ENCODE measurements at places on chromosomes 3 and 15.

DNA sequence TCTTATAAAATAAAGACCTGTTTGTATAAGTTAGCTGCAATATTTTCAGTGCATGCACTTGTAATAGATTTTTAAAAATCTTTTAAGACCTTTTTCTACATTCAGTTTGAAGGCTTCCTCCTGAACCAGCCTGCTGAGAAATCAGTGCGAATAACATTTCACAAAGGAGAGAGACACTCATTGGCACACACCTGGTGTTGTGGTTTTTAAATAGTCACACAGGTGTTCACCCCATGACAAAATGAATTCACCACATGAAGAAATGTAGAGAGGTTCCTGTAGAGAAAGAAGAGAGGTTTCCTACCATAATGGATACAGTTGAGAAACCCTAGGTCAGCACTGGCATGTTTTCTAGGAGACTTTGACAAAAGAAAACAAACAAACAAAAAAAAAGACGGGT, 237.3 kb downstream of the CNTN6 start:
- DNase-seq, result no peak

DNA sequence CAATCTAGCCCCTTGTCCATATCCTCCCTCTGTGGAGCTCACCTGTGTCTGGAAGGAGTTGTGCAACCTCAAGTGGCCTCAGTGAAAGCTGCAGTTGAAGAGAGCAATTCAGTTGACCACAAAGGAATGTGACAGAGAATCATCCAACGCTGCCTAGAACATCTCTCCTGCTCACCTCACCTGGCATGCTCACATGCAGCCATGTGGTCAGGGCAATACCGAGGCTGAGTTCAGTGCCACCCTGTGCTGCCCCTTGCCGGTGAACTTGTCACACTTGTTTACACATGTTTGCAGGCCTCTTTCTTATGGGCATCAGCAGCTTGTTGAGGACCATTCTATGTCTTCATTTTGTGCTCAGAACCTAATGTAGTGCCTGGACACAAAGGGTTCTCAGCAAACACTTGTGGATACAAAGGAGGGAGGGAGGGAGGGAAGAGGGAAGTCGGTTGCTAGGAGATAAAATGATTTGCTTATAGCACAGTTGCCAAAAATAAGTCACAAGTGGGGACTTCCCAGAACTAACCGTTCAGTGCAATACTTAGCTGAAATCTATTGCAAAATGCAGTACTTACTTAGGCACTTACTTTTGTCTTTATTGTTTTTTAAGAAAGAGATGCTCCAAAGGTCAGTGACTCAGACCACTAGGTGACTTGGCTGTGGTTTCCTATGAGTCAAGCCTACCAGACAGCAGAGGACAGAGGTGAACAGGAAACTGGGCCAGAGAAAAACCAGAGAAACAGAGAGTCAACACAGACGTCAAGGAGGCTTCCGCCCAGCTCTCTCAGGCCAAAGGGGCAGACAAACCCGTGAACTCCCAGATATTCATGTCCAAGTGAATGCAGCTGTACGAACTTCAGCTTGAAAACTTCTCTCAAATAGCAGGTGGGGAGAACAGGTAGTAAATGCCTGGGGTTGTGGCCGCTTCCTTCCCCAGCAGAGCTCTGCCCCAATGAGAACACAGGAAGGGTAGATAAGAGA, 227.8 kb upstream of the CTNNB1 start:
- no peak for DNase-seq

GRCh38 chr3:3170998-3171397, 8.5 kb downstream of the CRBN start:
- no peak for DNase-seq

DNA sequence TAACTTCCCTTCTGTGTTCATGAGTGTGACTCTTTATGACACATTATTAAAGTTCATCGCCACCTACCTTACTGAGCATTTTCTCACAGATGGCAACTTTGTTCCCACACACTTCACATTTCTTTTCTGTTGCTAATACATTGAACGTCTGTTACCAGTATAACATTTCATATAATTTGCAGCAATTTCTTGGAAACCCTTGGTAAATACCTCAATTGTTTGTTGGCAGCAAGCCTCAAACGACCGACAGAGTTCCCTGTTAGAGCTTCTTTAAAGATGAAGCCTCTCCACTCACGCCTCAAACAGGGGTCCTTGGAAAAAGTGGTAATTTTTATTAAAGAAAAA, 3.2 kb upstream of the CHSY1 start:
- DNase-seq, result no peak

DNA sequence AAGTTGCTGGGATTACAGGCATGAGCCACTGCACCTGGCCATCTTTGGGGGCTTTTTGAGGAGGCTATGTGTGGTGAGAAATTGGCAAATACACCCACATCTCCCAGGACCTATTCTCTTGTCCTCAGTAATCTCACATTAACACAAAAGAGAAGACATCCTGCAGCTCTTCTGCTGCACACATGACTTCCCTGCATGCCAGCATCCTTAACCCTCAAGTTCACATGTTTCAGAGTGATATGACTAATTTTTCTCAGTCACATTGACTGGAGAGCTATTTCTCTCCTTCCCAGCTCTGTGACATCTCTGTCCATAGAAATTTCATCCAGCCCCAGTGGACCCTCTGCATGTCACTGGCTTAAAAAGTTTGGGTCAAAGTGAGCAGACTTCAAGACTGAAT, 1.9 kb upstream of the SKIC8 start:
- no peak for DNase-seq
